ENCODE measurements at places on chromosomes 11 and 22.
A peak's percentile ranks its signal among the peaks of the same experiment; 100 is the strongest.

GRCh38 chr11:110032957-110033570 lies 60.1 kb upstream of the ZC3H12C start:
- no peak for DNase-seq

DNA sequence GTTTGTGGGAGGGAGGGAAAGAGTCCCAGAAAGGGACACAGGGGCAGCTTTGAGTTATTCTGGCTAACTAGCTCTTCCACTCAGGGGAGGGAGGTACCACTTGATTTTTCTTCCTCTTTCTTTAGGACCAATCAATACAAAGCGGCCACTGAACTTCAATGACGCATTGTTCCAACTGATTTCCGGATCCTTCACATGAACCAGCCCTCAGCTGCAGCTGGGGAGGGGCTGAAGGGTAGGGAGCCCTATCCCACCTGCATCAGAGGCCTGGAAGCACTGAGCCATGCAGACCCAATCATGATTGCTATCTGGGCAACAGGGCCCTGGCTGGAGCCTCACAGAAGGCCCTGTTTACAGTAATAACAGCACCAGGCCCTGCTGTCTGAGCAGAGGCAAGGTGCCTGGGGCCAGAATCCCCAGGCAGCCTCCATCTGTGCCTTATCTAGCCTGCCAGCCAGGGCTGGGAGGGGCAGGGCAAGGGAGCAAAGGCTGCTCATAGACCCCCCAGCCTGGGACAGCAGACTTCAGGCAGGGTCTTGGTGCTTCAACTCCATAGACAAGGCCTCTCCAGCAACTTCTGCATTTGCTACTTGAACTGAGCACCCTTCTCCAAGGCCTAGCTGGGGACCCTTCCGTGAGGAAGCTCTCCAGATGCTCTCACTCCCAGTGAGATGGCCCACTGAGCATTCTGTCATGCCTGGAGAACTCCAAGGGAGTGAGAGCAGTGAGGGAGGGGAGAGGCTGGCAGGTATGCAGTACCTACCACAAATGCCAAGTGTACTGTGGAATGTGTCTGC lies 22.5 kb downstream of the CLPB start:
- DNase-seq, result no peak

DNA sequence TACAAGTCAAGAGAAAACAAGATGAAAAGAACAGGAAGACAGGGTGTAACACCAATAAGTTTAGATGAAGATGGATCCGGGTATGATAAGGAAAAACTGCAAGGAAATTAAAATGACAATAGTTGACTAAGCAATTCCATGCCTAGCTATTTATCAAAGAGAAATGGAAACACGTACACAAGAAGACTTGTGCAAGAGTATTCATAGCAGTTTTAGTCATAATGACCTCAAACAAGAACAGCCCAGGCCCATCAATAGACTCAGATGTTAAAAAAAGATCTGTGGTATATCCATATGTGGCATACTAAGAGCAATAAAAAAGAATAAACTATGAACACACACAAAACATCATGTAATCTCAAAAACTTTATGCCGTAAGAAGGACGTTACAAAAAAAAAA lies 33.2 kb downstream of the SLC5A12 start:
- no peak for DNase-seq

- DNase-seq, result no peak
Measured at GRCh38 chr11:130490682-130491449, 42.4 kb downstream of the ADAMTS15 start.

DNA sequence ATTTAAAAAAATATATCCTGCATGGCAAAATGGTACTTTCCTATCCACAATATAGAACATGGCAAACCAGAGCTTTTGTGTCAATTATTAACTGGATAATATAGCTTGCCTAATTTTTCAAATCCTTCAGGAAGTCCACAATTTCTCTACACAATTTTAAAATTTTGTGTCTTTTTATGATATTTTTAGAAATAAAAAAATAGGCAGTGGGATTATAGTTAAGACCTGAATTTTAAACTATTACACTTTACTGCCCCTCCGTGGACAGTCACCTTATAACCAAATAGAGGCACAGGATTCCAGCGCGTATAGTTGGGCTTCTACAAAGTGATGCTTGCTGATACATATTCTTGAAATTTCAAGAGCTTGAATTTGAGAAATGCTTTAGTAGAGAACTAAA lies 2.1 kb upstream of the DMC1 start:
- peak; percentile 34 for DNase-seq

DNA sequence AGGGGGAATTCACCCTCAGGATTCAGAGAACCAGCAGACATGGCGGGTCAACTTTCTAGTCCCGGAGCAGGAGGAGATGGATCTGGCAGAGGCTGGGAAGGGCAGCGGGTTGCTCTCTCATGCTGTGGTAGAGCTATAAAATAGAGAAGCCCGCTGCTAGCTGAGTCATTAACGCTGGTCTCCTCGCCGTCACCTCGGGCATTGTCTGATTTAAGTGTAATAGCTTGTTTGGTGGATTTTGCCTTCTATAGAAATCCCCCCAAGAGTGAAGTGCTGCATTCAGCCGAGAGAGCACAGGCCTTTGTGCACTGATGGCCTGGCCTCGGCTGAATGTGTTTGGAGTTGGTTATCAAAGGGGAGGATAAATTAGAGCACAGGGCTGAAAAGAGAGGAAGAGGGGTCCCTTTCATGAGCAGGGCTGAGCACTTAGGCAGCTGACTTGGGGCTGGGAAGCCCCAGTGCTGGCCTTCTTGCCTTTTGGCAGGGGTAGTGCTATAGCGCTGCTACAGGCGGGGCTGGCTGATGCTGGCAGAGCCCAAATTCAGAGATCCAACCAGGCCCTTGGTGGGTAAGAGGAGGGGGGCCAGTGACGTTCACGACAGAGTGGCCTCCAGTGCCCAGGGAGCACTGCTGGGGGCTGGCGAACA lies 161.1 kb upstream of the CADM1 start:
- no peak for DNase-seq

- DNase-seq, result no peak
Measured at GRCh38 chr11:67499808-67500483, 5.2 kb downstream of the PITPNM1 start.

DNA sequence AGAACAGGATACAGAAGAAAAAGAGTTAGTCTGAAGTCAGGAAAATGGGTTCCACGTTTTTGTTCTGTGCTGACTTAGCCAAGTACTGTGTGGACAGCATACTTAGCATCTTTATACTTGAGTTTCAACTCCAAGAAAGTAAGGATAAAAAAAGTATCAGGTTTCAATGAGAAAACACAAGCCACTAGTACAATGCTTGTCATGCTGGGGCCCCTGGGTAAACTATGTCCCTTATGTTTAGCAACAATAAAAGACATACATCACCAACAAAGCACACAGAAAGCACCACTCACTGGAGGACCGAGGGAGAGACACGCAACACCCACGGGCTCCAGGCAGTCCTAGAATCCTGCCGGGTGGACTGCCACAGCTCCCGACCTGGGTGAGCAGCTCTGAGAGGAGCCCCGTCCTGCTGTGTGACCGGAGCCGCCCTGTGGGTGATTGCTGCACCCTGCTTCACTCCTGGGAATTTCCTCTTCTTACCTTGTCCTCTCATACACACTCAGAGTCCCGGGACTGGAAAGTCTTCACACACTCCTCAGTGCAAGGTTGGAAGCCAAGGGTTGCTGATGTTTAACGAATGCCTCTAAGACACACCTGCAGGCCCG lies 890.5 kb downstream of the BRD1 start:
- no peak for DNase-seq

DNA sequence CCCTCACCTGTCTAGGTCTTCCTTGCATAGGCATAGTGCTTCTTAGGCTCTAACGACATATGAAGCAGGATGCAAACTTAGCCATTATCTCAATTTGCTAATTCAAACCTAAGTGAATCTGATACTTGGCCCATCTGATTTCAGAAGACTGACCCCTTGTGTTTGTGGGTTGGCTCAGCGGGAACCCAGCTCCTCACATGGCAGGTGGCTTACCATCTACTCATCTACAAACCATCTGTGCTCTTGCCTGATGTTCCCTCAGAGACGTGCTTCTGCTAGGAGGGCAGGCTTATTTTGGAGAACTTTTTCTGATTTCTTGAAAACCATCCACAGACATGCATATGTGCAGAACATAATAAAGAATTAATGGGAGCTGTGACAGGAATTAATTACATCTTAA lies 15.2 kb downstream of the ELMOD1 start:
- DNase-seq, result no peak

DNA sequence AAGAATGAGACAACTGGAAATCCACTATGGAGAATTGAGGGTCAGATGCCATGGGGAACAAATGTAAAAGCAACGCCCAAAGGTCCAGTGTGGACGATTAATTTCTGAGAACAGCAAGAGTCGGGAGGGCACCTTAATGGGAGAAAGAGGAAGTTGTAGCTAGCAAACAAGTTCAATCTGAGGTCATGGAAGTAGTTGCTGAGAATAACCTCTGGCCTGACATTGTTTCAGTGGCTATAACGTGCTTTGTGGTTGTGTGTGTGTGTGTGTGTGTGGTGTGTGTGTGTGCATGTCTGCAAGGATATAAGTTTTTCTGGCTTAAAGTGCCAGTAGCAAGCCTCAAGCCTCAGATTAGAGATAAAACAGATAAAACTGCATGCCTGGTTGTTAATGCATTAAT lies 1630.1 kb upstream of the TENM4 start:
- DNase-seq, result no peak

DNA sequence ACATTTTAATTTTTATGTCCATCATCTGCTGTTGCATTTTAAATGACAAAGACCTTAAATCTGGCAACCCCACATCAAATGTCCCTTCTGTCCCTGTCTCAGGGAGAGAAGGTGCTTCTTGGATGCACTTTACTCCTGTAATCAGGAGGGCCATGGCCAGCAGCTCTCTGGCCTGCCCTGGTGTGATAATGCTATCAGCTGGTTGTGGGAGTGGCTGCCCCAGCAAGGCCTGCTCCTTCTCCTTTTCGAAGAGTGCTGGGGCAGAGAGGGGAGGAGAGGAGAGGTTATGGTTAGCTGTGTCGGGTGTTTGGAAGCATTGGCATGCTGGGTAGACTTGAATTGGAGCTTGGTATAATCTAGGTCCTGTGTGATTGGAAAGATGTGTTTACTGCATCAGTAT lies 12.8 kb downstream of the TNRC6B start:
- DNase-seq, result no peak

GRCh38 chr11:6360183-6360582 lies 30.1 kb upstream of the SMPD1 start:
- DNase-seq, result no peak

GRCh38 chr11:83292709-83293456 lies 6.7 kb upstream of the CCDC90B start:
- DNase-seq, result peak; percentile 56

Data from SK-N-MC (cell line).